HCT116 (cell line): ENCODE measurements at places on chromosomes 2 and 18.

DNA sequence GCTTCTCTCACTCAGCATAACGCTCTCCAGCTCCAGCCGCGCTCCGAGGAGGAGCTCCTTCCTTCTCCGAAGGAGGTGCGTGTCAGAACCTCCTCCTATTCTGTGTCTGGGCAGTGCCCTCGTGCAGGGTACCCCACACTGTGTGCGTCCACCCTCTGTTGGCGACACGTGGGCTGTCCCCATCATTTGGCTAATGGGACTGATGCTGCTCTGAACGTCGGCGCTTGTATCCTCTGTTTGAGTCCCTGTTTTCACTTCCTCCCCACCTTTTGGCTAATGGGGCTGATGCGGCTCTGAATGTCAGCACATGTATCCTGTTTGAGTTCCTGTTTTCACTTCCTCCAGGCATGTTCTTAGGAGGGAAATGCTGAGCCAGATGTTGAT is 22.2 kb downstream of the KCNG2 start:
- peaks cover 6% of the 10 kb centered on the region; the same call in 1 of the 2 replicates for H3K27me3 ChIP-seq
- no peaks in the 10 kb centered on the region for H3K36me3 ChIP-seq
- no peak overlapping the region for H3K4me3 ChIP-seq
- no peak for DNase-seq
- no peak overlapping the region for H3K27ac ChIP-seq

DNA sequence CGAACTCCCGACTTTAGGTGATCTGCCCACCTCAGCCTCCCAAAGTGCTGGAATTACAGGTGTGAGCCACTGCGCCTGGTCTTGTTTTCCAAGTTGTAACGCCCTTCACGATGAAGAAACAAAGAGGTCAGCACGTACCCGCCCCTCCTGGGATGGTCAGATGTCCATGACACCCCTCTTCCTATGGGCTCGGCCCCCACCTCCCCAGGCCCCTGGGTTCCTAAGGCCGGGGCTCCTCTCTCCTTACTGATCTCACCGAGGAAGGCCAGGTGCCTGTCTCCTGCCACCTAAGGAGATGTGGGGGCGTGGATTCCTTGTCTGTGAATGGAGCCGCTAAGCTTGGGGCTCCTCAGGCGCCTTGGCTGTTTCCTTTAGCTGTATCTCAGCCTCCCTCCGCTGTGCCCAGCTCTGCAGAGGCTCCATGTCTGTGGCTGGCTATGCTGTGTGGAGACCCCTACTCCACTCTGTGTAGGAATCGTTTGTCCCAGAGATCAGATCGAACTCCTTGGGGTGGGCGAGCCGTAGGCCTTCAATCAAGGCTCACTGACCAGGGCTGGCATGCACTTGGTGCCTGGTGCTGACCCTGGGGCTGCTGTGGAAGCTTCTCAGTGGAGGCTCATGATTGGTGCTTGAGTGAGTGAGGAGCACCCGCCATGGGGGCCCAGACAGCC is 8.8 kb downstream of the COLEC11 start:
- no peaks in the 10 kb centered on the region for H3K27me3 ChIP-seq
- no peak overlapping the region for H3K4me3 ChIP-seq
- DNase-seq: no peak
- H3K27ac ChIP-seq: no peak overlapping the region

DNA sequence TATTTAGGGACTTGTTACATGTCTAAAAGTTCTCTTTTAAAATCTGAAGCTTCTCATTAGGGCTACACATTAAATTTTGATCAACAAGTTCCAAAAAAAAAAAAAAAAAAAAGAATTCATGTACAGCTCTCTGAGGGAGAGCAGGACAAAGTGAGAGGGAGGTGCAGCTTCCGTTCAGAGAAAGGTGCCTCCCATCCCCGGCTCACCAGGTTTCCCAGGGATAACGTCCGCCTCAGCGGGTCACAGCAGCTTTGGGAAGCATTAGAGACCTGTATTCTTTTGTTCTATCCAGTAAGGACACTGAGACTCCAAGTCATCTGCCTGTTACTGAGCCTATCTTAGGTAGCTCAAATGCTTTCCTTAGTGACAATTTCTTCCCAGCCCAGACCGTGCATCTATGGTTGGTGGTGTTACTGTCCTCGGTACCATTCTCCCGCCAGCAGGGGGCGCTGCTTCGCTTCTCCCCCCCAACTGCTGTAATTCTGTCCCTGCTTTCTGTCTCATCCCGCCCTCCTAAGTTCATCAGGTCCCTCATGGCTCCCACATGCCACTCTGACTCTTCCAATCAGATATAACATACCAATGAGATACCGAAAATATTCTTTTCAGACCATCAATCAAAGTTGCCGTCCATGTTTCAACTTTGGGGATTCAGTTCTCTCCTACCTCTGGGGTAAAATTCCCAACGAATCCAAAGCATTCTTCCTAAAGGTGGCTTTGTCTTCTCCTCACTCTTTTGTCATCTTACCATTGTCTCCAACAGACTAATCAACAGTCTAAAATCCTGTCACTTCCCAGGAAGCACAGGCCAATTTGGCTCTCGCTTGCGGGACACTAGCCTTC is 466.5 kb downstream of the METTL4 start:
- no peaks in the 10 kb centered on the region for H3K36me3 ChIP-seq
- DNase-seq: peak; percentile 31
- no peaks in the 10 kb centered on the region for H3K4me1 ChIP-seq
- H3K27me3 ChIP-seq: no peaks in the 10 kb centered on the region

DNA sequence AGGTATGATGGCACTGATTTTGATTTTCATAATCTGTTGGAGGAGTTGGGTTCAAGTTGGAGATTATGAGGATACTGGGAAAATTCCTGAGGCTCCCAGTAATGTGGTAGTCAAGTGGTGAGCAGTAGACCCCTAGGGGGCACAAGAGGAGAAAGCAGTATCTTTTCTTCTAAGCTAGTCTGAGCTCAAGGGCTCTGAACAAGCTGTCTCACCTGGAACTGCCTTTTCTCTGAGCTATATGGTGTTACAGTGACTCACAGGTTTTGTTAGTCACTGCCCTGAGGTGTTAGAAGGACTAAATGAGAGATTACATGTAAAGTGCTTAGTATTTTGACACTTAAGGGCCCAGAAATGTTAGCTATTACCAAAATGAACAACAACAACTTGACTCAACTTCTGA is 42.2 kb downstream of the CD302 start:
- H3K4me3 ChIP-seq: no peak overlapping the region
- no peak overlapping the region; the same call in 1 of the 2 replicates for H3K27ac ChIP-seq
- peaks cover 35% of the 10 kb centered on the region for H3K36me3 ChIP-seq
- H3K4me1 ChIP-seq: peaks cover 17% of the 10 kb centered on the region
- no peaks in the 10 kb centered on the region for H3K27me3 ChIP-seq

- H3K27ac ChIP-seq: no peak overlapping the region
- no peak overlapping the region for H3K4me3 ChIP-seq
- no peak for DNase-seq
- no peaks in the 10 kb centered on the region for H3K27me3 ChIP-seq
- H3K36me3 ChIP-seq: no peaks in the 10 kb centered on the region
- H3K4me1 ChIP-seq: no peaks in the 10 kb centered on the region
Measured at GRCh38 chr2:107602801-107603200, 223.9 kb upstream of the RGPD4 start.

DNA sequence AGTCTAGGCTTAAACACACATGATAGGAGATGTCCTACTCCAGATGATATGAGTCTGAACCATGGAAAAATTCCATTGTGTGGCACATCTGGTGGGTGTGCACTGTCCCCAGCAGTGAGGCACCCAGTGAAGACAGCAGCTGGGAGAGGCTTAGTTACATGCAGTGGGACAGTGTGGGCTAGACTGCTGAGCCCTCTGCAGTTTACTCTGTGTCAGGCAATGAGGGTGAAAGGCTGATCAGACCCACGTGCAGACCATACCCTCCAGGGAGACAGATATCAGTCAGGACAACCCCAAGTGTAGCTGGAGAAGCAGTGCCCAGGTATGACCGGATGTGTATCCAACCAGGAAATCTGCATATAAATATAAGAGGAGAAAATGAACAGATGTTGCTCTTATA is 13.4 kb downstream of the IL37 start:
- H3K4me3 ChIP-seq: no peak overlapping the region
- no peaks in the 10 kb centered on the region for H3K36me3 ChIP-seq
- no peak for DNase-seq
- H3K4me1 ChIP-seq: peaks cover 16% of the 10 kb centered on the region

GRCh38 chr18:50395093-50395492 is 20.2 kb downstream of the SKA1 start:
- no peaks in the 10 kb centered on the region for H3K4me1 ChIP-seq
- no peak overlapping the region for H3K4me3 ChIP-seq
- H3K27ac ChIP-seq: no peak overlapping the region
- DNase-seq: no peak
- H3K36me3 ChIP-seq: peaks cover 7% of the 10 kb centered on the region; the same call in 1 of the 2 replicates
- H3K27me3 ChIP-seq: no peaks in the 10 kb centered on the region
